ENCODE measurements at places on chromosomes 5 and 9.

GRCh38 chr9:125277411-125277810 lies 15.8 kb downstream of the GAPVD1 start:
- no peak for DNase-seq

DNA sequence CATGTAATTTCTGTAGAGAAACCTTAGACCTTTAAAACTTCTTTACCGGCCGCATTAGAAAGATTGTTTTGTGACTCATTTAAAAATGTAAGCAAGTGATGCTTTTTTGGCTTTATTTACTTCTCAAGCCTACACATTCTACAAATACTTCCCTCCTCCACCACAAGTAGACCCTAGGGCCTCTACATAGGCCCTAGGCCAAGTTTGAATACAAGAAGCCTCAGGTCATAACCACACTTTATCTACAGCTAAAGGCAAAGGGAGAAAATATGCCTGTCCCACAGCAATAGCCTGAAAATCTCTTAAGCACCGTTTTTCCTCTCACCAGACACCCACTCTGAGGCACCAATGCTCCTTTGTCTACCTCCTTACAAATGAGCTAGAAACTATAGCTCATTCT lies 53.9 kb downstream of the CSNK1A1 start:
- DNase-seq = no peak

GRCh38 chr5:122192497-122193496 lies 63.5 kb downstream of the ZNF474 start:
- peak; percentile 83 for DNase-seq

GRCh38 chr9:4661611-4662010 lies 483 bp upstream of the PLPP6 start:
- DNase-seq = no peak

DNA sequence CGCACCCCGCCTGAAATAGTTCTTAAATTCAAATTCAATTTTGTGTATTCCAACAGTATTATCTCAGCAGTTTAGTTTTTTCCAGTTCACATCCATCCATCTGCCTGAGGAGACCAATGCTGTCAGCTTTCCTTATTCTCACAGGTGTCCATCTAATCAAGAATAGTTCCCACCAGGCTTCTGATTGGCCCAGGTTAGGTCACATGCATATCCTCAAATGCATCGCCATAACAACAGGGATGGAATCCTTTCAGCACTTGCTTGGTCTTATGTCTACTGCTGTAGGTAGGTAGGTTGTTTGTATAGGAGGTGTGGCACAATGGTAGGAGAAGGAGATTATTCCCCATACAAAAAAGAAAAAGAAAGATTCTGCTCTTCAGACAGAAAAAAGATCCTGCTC lies 91.2 kb downstream of the UBE2R2 start:
- no peak for DNase-seq
